ENCODE measurements at places on chromosomes 5 and 9.

DNA sequence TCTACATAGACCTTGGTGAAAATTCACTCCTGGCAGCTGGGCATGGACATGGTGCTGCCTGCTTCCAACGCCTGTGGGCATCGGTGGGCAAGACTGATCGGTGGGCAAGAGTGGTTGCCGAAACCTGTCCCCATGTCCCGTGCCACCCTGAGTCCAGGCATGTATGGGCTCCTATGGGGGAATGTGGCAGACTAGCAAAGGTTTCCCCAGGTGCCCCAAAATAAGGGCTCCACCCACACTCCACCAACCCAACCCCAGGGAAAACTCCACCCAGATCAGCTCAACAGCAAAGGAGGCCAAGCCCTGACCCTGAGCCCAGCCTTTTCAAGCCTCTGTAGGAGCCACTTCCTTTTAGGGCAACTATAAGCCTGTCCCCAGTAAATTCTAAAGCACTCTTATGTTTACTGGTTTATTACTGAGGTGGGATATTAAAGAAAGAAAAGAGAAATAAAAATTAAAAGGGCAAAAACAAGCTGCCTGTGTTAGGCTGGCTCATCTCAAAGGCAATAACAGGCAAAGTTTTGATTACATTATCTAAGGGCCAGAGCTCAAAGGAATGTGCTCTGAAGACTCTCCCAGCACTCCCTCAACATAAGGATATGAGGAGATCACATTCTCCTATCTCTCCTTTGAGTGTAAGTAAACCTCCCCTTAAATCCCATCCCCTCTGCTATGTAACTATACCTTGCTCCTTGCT lies 8.9 kb upstream of the SPATA31E1 start:
- no peak for DNase-seq

DNA sequence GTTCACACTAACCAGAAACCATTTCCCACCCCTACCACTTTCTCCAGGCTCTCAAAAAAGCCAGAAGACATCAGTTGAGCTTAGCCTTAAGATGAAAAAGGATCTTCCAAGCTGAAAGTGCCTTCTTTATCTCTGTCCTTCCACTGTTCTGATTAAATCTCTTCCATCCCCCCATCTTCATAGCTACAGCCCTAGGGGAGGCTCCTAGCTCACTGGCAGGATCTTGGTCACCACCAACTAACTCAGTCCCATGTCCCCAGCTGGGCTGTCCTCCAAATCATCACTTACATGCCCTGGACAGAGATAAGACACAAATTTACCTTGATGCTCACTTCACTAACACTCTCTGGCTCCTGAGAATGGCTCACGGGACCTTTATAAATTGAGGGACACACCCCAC lies 14.3 kb downstream of the LCP2 start:
- no peak for DNase-seq

DNA sequence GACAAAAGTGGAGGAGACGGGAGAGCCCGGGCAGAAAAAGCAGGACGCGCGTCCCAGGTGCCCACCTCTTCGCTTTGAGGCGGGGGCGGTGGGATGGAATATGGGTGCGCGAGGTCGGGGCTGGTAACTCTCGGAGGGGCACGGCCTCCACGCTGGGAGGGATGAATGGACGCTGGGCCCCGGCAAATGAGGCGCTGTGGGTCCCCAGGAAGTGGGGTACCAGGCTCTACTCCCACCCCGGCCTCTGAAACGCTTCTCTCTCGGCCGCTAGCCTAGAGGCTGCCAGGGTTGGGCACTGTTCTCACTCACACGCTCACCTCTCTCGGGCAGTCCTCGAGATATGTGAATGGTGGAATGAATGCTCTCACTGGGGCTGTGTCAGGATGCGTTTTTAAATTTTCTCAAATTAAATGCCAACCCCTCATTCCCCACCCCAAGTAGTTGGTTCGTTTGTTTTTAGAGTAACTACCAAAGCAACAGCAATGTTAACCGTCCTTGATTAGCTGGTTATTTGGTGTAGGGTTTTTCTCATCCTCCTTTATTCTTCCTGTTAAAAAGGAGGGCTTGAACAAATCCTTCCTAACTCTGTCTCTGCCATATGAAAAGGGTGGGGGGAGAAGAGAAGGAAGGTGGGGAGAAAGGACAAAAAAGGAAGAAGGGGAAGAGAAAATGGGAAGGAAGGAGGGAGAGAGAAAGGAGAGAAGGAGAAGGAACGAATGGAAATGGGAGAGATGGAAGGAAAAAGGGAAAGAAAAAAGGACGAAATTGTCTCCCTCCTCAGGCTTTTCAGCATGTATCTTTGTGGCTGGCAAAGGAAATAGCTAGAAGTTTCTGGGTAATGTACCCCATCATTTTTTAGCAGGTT lies 1.3 kb upstream of the EBF1 start:
- DNase-seq, result no peak

- DNase-seq, result no peak
Measured at GRCh38 chr5:176765687-176766086, 44.7 kb upstream of the UNC5A start.

- DNase-seq, result no peak
Measured at GRCh38 chr5:610011-610743, 2.0 kb upstream of the CEP72 start.

- DNase-seq, result no peak
Measured at GRCh38 chr9:95433096-95433819, 83.5 kb downstream of the PTCH1 start.

GRCh38 chr5:127832067-127832466 lies 128.9 kb downstream of the CCDC192 start:
- DNase-seq, result no peak

DNA sequence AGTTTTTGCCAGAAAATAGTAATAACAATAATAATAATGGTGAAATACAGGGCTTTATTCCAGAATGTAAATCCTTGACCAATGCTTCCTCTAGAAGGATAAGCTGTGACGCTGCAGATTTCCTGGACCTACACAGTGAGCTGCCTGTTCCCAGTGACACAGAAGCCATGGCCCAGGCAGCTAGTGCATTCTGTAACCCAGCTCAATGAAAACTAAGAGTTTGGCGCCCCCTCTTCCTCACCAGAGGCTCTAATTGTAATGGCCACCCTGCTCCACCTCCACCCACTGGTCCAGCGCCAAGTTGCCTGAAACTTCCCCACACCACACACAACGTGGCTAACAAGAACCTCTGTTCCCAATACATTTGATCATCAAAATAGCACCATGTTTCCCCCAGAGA lies 248.1 kb downstream of the CETN3 start:
- DNase-seq, result no peak

DNA sequence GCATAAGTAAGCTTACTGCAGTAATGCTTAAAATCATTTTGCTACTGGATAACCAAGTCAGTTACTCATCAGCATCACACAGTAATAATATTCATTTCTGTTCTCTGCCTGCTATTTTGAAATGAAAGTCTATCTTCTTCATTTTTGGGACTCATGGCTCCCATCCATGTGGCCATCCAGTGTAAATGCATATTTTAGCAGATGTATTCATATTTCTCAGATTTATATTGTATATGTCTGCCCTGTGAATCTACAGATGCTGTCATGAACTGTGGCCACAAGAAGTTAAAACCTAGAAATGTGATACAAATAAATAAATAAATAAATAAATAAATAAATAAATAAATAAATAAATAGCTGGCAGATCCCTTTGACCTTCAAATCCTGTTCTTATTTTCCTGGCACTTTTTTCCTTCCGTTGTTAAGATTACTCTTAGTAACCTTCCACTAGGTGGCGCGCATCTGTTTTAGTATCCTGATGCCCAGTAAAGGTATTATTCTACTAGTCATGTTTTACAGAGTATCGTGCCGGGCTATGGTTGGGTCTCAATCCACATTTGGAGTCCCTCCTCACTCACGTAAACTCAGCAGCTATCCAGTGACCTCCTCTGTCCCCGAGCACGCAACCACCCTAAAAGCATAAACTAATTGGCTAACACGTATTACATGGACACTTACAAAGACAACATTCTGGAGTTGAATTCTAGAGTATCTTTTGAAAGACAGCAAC lies 79.2 kb upstream of the IL7R start:
- DNase-seq, result peak; percentile 64

GRCh38 chr5:15267966-15268365 lies 232.0 kb upstream of the FBXL7 start:
- DNase-seq, result no peak

GRCh38 chr5:126003309-126003708 lies 419.9 kb upstream of the GRAMD2B start:
- DNase-seq, result peak; percentile 49

GRCh38 chr5:15887093-15887492 lies 292.5 kb downstream of the MARCHF11 start:
- no peak for DNase-seq

GRCh38 chr5:81239613-81240012 lies 6.5 kb downstream of the CKMT2 start:
- no peak for DNase-seq

DNA sequence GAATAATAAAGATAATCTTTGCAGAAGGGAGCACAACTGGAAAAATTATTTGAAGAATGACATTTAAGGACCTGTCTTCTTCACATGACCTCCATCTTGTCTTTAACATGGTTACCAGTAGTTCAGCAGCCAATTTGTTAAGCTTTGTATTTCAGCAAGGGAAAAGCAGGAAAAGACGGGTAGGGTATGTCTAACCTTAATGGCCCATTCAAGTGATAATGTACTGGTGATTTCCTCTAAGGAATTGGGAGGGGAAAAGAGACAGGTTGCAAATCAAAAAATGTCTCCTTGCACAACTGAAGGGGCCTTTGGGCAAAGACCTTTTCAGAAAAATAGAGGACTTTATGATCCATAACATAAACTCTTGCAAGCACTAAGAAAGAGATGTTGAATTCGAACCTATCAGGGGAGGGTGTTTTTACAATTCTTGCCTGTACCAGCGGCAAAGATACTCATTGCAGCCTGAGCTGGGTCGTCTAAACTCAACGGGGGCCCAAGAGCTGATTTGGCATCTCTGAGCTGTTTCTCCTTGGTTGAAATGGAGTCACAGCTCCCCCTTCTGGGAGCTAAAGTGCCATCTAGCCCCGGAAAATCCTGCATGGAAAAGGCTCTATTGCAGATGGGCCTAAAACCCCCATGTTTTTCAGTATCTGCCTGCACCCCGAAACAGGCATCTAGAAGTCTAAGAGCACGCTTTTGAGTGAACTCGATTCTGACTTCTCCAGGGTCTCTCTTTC lies 3.8 kb downstream of the BRINP1 start:
- no peak for DNase-seq

GRCh38 chr5:173926359-173926758 lies 38.2 kb downstream of the CPEB4 start:
- no peak for DNase-seq

DNA sequence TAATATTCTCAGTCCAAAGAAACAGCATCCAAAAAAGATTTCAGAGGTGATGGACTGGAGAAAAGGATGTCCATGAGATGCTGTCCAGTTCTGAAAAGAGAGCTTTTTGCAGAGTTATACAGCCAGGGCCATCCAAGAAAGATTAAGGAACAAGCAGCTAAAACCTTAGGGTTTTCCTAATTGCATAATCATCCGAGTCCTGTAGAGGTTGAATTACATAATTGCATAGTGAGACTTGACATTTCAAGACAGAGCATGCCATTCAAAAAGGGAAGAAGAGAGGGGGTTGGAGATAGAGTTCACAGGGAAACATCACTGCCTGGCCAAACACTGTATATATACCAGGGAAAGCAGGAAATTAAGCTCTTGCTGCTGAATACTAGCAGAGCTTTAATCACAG lies 1729.2 kb upstream of the WWC1 start:
- no peak for DNase-seq

DNA sequence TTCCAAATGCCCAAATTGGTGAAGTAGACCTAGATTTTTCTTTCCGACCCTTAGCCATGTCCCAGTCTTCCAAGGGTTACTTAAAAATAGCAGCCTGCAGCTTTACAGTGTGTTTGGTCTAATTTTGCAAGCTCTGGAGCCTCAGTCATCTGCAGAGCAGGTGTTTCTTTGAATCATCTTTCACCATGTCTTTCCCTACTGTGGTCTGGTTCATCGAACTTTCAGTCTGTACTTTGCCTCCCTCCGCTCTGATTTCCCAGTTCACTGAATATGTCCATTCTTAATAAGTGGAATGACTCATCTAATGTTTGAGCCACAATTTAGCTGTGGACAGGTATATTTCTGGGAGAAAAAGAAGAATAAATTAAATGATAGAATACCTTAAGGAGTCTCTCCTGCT lies 1060.7 kb downstream of the EFNA5 start:
- DNase-seq, result no peak

DNA sequence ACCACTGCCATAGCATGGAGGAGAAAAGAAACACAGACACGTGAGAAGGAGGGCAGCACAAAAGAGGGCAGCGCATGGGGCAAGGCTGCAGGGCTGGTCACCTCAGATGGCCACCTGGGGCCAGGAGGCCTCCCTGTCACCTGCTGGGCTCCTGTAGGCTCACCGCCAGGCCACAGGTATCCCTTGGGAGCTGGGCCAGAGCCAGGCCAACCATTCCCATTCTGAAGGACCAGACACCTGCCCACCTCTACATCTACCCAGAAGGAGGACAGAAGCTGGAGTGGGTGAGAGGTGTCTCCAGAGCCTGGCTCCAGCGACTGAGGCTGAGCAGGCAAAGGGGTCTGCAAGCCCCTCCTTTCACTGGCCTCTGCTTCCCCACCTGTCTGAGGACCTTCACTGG lies 103.1 kb downstream of the PAX5 start:
- no peak for DNase-seq

- DNase-seq, result no peak
Measured at GRCh38 chr9:129343424-129344375, 165.6 kb upstream of the IER5L start.

GRCh38 chr9:36855448-36856315 lies 178.4 kb downstream of the PAX5 start:
- no peak for DNase-seq

DNA sequence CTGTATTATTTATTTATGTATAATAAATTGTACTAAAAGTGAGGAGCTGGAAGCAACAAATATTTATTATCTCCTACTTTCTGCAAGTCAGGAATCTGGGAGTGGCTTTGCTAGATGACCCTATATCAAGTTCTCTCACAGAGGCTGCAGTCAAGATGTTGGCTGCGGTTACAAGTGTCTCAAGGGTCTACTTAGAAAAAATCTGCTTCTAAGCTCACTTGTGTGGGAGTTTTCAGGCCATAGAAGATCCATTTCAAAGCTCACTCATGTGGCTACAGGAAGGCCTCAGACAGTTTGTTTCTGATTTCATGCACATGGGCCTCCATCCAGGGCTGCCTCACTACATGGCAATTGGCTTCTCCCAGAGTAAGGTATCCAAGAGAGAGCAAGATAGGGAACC lies 551.1 kb downstream of the CAAP1 start:
- DNase-seq, result no peak

- no peak for DNase-seq
Measured at GRCh38 chr5:36242534-36243485, 1.1 kb upstream of the NADK2 start.

DNA sequence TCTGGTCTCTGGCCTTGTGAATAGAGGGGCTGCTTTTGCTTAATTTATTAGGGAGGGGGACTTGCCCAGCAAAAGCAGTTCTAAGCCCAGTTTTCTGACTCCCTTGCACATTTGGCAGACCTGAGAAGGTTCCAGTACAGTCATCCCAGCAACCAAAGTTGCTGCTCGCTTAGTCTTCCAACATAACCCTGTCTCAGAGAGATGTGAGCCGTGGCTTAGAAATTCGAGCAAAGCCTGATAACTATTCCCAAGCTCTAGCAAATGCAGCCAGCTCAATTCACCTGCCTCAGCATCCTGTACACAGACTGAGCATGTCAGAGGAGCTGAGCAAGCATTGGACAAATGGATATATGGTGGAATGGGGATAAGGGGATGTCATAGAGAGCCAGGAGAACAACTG lies 401.9 kb downstream of the SPOCK1 start:
- no peak for DNase-seq
